Esophagus squamous epithelium (tissue), 5 donors: ENCODE measurements at places on chromosomes 5 and 9.

- no peak for DNase-seq
Measured at GRCh38 chr5:122458278-122458872, 146.3 kb downstream of the SNCAIP start.

DNA sequence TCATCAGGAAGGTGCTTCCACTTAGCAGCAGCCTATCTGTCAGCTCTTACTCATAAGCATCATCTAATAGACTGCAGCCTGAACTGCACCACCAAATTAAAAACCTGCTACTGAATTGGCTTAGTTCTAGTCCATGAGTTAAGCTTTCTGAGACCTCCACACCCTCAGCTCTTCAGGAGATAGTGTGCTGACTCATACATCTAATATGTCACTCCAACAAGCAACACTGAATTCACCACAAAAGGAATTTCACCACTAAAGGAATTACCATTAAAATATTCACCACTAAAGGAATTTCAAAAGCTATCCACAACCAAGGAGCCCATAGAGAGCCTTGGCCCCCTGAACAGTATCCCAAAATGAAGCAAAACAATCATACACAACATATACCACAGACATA, 418.5 kb upstream of the RORB start:
- DNase-seq, result no peak

GRCh38 chr5:63055421-63055820, 476.8 kb downstream of the LRRC70 start:
- DNase-seq, result no peak

DNA sequence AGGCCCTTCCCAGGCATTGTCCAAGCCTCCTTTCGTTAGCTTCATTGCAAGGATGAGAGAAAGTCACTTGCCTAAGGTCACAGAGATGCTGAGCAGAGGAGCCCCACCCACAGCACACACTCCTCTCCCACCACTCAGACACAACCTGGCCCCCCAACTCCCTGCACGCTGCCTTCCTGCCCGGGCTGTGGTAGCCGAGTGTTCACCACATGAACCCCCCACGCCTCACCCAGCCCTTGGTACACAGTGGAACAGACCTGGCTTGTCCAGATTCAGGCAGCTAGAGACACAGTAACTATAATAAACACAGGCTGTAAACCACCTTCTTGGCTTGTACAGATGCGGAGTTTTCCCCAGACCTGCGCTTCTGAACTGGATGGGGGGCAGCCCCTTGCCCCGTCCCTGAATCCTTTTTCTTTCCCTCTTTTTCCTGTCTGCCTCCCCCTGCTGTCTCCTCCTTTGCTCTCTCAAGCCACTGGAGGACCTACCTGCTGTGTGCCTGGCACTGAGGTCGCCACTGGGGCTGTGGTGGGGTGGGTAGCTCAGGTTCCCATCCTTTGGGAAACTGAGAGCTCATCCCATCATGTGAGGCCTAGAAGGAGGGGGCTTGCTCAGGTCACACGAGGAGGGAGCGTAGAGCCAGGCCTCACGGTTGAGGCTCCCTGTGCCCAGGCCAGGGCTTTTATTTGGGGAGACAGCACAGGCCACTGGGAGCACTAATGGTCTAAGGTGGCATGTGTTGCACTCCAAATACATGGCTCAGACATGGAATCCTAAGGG, 55.7 kb upstream of the SYNPO start:
- DNase-seq, result no peak

DNA sequence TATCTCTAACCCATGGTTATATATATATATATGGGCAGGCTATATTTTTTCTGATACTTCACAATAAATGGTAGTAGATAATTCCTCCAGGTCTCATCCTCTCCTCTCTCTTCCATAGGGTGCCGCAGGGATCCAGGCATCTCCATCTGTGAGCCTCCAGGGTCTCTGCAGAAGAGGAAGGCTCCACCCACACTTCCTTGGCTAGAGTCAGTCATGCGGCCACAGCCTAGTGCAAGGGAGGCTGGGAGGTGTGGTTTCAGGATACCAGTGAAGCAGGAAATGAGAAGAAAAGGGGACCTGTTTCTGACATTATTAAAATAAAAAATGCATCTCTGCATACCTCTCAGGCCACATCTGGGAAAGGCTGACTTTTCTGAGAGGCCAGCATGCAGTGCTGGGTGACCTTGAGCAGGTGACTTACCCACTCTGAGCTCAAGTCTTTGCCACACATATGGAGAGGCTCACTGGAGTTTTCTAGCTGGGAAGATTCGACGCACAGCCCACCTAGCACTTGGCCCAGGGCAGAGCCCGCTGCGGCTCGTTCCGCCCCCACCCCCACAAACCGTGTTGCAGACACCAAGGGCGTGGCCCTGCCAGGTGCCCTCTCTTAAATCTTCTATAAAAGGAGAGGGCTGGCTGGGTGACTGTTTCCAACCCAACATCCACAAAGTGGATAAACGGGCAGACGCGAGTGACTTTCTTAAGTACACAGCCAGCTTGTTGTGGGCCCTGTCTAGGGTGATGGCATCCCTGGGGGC, 47.9 kb downstream of the OLFM1 start:
- no peak for DNase-seq

GRCh38 chr5:174235221-174236011, 189.9 kb downstream of the NSG2 start:
- DNase-seq, result no peak

GRCh38 chr9:36818242-36818938, 215.7 kb downstream of the PAX5 start:
- no peak for DNase-seq

- no peak for DNase-seq
Measured at GRCh38 chr5:117999939-118000549, 988.3 kb downstream of the DTWD2 start.

DNA sequence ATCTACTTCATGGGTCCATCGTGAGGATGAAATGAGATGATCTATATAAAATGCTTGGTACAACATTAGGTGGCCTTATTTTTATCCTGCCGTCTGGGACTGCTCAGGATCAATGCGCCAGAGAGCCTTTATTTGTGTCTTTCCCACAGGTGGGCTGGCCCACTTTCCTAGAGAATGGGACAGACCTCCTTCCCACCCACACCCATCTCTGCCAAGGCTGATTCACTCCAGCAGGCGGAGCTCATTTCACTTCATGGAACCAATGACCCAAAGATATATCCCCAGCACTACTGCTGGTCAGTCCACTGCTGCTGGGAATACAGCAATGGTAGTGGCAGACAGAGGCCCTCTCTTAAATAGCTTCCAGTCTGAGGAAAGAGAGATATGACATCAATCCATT, 35.7 kb downstream of the TGFBI start:
- DNase-seq, result no peak

DNA sequence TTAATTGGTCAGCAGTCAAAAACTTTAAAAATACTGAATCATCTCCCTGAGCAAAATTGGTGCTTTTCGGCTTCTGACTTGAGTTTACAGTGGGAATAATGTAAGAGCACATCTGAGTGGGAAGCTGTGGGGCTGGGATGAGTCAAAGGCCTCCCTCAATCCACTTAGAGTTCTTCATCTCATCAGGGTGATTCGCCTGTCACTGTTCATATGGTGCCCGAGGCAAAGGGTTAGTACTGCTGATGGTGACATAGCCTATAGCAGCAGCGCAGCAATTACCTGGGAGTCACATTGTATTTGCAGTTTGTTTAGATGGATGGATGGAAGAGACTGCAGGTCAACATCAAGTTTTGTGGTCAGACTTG, 113.8 kb upstream of the ZNF608 start:
- DNase-seq, result no peak

DNA sequence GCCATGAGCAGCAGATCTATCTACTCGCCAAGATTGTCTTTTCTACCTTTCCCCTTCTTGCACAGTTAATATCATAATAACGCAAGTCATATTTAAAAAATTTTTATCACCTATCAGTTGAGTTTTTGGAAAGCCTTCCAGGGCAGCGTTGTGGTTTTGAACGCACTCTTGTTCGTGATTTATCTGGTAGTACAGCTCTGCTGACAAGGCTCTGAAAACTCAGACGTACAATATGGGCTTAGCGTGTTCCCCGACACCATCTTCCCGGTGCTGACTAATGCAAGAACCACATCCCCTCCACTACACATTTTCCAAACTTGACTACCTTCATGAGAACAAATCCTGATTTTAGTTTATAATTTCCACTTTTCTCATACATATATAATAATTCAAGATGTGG, 1.6 kb upstream of the NFIL3 start:
- no peak for DNase-seq

- no peak for DNase-seq
Measured at GRCh38 chr5:118698774-118699173, 289.6 kb downstream of the DTWD2 start.

DNA sequence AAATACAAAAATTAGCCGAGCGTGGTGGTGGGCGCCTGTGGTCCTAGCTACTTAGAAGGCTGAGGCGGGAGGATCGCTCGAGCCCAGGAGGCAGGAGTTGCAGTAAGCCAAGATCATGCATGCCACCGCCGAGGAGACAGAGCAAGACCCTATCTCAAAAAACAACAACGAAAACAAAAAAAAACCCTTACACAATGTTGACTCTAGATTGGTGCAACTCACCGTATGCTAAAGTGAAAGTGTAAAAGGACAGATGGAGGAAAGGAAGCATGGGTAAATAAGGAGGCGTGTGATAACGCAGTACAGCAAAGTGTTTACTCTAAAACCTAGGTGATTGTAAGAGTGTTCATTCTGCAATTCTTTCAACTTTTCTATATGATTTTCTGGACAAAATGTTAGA, 15.9 kb upstream of the RUFY1 start:
- DNase-seq, result no peak

- no peak for DNase-seq
Measured at GRCh38 chr9:111726949-111727348, 65.5 kb downstream of the GNG10 start.
